ENCODE measurements at places on chromosomes 1 and 21.

GRCh38 chr1:233972951-233973635 is 68.6 kb downstream of the SLC35F3 start:
- DNase-seq = no peak

GRCh38 chr1:174114788-174115448 is 44.4 kb upstream of the RABGAP1L start:
- peak; percentile 69 for DNase-seq

GRCh38 chr1:162541619-162542141 is 19.8 kb upstream of the UAP1 start:
- DNase-seq = no peak

GRCh38 chr1:156705918-156706656 is 704 bp upstream of the CRABP2 start:
- DNase-seq = peak; percentile 79

GRCh38 chr1:36109041-36109679 is 15.9 kb downstream of the COL8A2 start:
- DNase-seq = no peak

GRCh38 chr1:200005165-200005564 is 22.3 kb upstream of the NR5A2 start:
- no peak for DNase-seq

GRCh38 chr21:40556442-40556968 is 290.5 kb downstream of the DSCAM start:
- DNase-seq = no peak

DNA sequence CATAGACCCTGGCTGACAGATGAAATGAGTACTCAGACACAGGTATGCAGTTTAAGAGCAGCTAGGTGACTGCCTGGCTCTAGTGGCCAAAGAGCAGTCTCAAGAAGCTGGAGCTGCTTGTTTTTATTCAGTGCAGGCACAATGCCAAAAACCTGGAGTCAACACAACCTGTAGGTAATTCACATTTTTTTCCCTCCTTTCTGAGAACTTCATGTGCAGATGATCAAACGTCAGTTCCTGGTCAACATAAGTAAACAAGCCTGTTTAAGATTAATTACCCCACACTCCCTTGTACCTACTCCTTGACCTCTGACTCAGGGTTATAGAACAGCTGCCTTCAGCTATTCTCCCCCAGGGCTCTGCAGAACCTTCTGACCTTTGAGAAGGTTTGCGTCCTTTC is 17.3 kb upstream of the ACADM start:
- peak; percentile 32 for DNase-seq

Data from Caco-2 (cell line).